ENCODE measurements at places on chromosomes 5 and 9.

DNA sequence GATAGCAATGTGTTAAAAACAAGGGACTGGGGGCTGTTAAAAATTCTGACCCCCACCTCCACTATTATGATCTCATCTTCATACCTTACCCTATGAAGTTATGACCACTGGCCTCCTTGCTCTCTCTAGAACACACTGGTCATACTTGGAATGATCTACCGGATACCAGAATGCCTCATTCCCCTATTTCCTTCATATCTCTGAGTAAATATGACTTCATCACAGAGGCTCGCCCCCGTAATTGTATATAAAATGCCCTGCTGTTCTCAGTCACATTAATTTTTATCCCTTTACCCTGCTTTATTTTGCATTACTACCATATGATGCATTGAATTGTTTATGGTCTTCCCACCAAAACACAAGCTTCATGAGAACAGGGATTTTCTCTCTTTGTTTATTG, 29.2 kb downstream of the IZUMO3 start:
- no peak for DNase-seq

DNA sequence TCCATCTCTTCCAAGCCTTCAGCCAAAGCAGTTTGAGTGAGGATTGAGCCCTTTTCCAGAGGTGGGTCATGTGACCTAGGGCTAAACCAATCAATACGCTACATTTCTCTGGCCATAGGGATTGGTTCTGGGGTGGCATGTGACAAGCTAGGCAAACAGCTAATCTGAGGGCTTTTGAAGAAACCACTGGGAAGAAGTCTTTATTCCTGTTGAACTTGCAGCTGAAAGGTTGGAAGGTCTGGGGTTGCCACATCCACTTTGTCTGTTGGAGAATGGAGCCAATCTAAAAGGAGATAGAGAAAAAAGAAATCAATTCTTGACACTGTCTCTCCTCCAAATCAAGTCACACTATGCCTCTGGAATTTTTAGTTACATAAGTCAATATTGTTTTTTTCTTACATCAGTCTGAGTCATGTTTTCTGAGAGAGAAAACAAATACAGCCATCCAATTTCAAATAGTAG, 637.8 kb upstream of the WWC1 start:
- DNase-seq, result peak; percentile 62

DNA sequence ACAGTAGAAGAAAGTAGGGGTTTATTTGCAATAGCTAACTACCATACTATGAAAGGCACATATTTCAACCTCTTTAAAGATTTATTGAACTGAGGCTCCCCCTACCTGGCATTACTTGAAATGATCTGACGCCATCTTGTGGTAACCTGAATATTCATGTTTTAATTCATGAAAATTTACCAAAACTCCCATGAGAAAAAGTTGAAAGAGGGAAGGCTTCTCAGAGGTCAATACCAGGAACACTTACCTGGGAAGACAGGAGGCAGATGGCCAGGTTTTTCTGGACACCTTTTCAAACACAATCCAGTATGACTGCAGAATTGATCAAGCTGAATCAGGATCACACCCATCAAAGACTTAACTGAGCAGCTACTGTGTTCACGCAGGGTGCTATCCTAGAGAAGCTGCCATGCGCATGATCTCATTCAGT, 9.4 kb downstream of the PRELID2 start:
- peak; percentile 73 for DNase-seq

DNA sequence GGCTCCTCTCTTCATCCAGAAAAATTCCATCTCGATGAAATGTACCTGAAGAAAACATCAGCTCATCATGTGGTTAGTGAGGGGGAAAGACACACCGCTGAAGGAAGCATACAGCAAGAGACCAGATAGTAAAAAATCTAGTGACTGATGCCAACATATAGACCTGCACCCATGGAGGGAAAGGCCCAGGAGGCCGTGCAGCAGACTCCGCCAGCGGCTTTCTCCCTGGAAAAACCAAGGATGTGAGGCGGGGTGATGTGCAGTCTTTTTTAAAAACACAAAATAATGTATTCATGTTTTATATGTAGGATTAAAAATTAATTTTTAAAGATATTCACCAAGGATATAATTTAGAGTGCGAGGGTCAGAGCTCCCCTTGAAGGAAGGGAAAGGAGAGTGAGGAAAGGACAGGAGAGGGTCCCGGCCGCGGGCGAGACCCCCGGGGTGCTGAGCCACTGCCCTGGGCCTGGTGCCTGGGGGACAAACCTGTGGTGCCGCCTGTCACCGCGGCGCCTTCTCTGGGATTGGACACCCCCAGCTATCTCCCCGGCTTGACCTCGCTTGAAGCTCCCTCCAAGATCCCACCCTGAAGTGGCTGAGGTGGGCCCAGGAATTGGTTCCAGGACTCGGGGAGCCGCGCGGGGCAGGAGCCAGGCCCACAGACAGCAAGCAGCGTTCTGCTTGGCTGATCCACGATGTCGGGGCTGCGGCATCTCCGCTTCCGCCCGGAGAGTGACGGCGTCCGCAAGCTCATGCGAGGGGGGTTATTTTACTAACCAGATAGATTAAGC, 12.1 kb upstream of the UNC5A start:
- DNase-seq, result no peak

Measured in HCEC 1CT (cell line).